Stimulated activated CD4-positive, alpha-beta T cell treated with anti-CD3 and anti-CD28 coated beads, Interleukin-1b, Interleukin-23, amount 100 ng/mL, for 1 hour (primary cell): ENCODE measurements at places on chromosomes 5 and 9.

GRCh38 chr5:159005062-159005461 lies 94.7 kb downstream of the EBF1 start:
- no peak for DNase-seq

- no peak for DNase-seq
Observed at GRCh38 chr9:78437296-78437695, 140.4 kb downstream of the PSAT1 start.

DNA sequence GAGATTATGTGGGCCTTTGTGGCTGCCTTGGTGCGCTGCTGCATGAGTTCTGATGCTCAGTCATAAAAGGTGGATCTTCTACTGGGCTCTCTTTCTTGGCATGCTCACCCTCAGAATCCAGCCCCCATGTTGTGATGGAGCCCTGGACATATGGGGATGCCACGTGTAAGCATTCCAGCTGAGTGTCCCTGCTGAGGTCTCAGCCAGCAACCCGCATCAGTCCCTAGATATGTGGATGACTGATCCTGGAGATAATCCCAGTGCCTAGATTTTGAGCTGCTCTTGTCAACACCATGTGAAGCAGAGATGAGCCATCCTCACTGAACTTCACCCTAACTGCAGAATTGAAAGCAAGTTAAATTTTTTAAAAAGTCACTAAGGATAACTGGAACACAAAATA lies 390.1 kb downstream of the DMRT2 start:
- DNase-seq: no peak

DNA sequence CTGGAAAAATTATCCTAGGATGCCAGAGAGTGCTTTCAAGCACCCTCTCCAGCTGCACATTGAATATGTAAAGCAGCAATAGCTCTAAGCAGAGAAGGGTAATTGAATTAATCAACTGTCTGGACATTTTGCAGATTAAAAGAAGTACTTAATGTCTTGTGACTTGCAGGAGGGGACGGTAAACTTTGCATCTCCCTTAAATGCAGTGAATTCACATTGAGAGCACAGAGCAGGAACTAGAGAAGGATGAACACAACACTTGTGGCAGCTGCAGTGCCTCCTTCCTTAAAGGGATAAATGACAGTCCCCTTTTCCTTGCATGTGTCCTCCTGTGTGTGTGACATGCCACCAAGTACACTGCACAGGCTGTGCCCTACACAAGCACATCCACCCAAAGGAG lies 7.4 kb upstream of the CDK5RAP2 start:
- DNase-seq: no peak

GRCh38 chr9:31908891-31909480 lies 475.5 kb upstream of the ACO1 start:
- no peak for DNase-seq

DNA sequence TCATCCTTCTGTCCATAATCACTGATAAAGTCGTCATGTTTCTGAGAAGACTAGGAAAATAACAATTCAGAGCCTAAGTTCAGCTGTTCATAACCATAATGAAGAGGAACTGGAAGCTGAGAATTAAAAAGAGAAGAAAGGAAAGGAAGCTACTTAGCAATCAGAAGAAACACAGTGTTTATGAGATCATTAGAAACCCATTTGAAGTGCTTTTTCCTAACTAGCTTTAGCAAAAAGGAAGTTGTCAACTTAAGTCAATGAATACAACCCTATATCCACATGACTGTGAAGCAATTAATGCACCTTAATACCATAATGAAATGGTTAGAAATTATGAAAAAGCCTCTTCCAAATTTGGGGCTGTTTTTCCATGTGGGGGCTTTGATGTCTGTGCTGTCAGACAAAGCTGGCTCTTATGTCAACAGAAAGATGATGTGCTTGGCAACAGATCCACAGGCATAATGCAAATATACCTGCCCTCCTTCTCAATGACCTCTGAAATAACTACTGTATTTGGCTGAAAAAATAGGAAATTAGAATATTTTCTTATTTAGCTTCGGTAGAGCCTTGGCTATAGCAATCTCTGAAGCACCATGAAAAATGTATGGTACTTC lies 463.5 kb downstream of the RASEF start:
- no peak for DNase-seq

- DNase-seq: no peak
Observed at GRCh38 chr9:127873223-127873691, 4.2 kb downstream of the AK1 start.

DNA sequence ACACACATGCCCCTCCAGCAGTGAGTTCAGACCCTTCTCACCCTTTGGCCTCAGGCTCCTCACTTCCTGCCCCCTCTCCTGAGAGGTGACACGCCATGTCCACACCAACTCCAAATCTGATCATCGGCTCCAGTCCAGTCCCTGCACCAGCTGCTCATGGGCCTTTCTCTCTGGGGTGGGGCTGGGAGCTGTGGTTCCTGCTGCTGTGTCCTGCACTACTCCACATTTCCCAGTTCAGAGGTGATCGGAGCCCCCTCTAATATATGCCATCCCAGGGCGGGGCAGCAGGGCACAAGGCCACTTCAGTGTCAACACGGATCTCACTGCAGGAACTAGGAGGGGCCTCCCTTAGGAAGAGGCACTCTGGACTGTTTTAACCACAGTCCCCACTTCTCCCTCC lies 91.5 kb downstream of the ADAMTS2 start:
- DNase-seq: no peak

DNA sequence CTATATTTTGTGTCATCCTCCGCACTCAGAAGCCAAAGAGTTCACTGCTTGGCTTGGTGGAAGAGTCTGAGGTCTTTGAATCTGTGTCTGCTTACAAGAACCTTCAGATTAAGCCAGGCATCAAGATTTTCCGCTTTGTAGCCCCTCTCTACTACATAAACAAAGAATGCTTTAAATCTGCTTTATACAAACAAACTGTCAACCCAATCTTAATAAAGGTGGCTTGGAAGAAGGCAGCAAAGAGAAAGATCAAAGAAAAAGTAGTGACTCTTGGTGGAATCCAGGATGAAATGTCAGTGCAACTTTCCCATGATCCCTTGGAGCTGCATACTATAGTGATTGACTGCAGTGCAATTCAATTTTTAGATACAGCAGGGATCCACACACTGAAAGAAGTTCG lies 19.2 kb downstream of the TIGD6 start:
- DNase-seq: no peak

- no peak for DNase-seq
Observed at GRCh38 chr9:97975376-97975775, 7.8 kb upstream of the ANP32B start.

DNA sequence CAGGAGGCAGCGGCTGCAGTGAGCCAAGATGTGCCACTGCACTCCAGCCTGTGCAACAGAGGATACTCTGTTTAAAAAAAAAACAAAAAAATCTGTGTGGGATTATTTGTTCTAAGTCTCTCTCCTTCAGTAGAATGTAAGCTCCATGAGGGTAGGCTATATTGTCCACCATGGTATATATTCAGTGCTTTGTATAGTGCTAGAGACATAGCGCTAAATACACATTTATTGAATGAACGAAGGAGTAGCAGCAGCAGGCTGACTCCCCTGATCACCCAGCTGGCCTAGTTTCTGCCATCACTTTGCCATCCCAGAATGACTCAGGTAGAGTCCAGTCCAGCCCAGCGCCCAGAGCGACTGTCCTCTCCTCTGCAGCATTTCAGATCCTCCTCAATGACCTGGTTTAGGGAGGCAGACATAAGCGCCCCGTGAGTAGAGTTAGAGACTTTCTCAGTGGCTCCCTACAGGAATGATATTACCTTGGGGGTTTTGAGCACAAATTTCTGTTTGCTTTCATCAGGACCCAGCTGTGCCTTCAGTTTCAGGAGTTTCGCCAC lies 716 bp downstream of the HARS1 start:
- DNase-seq: no peak

- no peak for DNase-seq
Observed at GRCh38 chr9:123347289-123348060, 8.5 kb upstream of the CRB2 start.

DNA sequence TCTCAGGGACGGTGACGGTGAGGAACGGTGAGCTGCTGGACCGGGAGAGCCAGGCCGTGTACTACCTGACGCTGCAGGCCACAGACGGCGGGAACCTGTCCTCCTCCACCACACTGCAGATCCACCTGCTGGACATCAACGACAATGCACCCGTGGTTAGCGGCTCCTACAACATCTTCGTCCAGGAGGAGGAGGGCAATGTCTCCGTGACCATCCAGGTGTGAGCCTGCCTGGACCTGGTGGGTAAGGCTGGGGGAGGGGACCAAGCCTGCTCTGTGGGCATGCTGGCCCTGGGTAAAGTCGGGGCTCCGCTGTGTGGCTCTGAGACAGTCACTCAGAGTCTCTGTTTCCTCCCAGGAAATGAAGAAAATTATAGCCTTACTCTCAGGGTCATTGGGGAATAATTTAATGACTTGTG lies 29.3 kb downstream of the CDHR2 start:
- DNase-seq: no peak

DNA sequence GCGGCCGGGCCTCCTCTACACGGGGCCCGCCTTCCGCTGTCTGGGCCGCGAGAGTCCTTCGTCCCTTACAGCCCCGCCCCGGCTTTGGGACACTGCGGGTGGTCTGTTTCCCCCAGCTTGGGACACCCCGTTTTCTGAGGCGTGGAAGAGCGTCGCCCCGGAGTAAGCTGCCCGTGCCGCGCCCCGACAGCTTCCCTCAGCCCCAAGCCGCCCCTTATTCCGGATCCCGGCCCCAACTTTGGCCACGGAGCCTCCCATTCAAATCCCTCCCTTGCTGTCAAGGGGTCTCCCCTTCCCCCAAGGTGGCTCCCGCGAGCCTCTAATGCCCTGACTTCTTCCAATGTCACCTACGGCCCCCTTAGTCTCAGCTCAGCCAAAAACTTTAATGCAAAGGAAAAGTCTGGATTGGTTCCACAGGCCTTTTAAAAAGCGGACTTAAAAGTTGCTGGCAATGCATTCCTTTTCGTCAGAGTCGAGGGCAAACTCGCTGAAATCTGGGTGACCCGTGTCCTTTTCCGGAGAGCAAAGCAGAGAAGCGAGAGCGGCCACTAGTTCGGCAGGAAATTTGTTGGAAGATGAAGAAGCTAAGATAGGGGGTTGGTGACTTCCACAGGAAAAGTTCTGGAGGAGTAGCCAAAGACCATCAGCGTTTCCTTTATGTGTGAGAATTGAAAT lies 19.8 kb downstream of the EXOSC2 start:
- DNase-seq: no peak

GRCh38 chr5:43063721-43064171 lies 23.6 kb upstream of the ANXA2R start:
- DNase-seq: no peak

- DNase-seq: no peak
Observed at GRCh38 chr5:171634511-171634910, 151.1 kb upstream of the SMIM23 start.

- DNase-seq: no peak
Observed at GRCh38 chr9:88759364-88759763, 224.4 kb downstream of the NXNL2 start.

DNA sequence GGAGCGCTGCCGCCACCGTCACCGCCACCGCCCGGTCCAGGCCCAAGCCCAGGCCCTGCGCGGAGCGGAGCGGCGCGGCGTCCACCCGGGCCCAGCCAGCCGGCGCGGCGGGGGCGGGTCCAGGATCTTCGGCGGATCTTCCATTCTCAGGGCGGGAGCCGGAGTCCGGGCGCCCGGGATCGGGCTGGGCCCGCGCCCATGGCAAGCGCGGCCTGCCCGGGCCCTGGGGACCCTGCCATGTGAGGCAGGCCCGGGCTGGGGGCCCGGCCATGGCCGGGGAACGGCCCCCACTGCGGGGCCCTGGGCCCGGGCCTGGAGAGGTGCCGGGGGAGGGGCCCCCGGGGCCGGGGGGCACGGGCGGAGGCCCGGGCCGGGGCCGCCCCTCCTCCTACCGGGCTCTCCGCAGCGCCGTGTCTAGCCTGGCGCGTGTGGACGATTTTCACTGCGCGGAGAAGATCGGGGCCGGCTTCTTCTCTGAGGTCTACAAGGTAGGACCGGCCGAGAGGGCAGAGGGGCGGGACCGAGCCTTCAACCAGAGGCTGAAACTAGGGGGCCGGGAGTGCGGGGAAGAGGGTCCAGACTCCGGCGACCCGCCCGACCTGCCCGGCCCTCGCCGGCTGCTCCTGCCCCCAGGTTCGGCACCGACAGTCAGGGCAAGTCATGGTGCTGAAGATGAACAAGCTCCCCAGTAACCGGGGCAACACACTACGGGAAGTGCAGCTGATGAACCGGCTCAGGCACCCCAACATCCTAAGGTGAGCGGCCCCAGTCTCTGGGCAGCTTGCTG lies 482 bp downstream of the TESK1 start:
- DNase-seq: no peak

DNA sequence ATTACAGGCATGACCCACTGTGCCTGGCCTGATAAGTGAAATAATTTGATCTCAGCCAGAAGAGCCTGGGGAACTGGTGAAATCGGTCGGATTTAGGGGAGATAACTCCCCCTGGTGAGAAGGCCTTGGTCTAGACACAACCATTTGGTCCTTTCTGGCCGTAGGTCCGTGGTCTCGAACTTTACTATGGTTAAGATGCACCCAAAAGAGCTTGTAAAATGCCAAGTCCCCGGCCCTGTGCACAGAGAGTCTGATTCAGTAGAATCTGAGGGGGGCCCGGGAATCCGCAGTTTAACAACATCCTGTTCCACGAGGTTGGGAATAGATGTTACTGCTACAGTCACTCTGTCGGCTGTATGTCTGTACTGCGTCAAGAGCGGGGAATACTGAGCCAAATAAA lies 140.7 kb downstream of the C9orf50 start:
- DNase-seq: no peak

- DNase-seq: no peak
Observed at GRCh38 chr5:98643569-98643968, 129.9 kb upstream of the RGMB start.

- no peak for DNase-seq
Observed at GRCh38 chr5:159777049-159777660, 139.1 kb upstream of the ADRA1B start.

- no peak for DNase-seq
Observed at GRCh38 chr5:130168211-130168610, 263.9 kb downstream of the CHSY3 start.

GRCh38 chr5:89351222-89351621 lies 468.2 kb upstream of the MEF2C start:
- no peak for DNase-seq

DNA sequence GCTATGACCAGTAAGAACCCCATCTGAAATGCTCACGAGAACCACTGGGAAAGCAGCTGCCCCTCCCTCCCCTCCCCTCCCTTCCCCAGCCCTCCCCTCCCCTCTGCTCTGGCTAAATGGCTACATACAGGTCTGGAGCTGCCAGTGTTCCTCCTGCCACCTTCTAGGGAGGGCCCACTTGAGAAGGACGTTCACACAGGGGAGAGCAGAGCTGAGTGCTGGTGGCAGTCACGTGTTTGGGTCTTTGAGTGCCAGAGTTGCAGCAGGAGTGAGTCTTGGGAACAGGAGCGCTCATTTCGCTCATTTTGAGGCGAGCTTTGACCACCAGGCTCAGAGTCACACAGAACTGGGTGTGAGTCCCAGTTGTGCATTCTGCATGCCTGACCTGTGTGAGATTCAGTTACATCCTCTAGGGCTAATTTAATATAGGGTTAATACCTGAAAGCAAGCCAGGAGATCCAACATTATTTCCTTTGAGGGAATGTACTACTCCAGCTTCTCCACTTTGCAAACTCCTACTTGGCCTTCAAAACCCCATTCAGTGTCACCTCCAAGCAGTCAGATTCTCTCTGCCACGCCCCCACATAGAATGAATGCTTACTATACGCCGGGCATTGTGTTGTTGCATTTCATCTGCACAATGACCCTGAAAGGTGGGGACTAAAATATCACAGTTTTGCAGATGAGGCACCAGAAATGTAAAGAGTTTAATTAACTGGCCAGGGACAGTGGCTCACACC lies 25.1 kb downstream of the CPLX2 start:
- DNase-seq: no peak
